EL (cell line): ENCODE measurements at places on chromosomes 3 and 15.

GRCh38 chr3:30440147-30440604 lies 166.2 kb upstream of the TGFBR2 start:
- DNase-seq: peak; percentile 82

- no peak for DNase-seq
These were observed 221.2 kb downstream of the THRB start for GRCh38 chr3:24273491-24273890.

- DNase-seq: no peak
These were observed 249.1 kb downstream of the TBL1XR1 start for GRCh38 chr3:176948151-176948550.

GRCh38 chr3:178709051-178709450 lies 172.8 kb downstream of the KCNMB2 start:
- DNase-seq: no peak

GRCh38 chr3:143471705-143472104 lies 352.1 kb downstream of the CHST2 start:
- DNase-seq: no peak

GRCh38 chr3:76034649-76035048 lies 249.3 kb upstream of the ZNF717 start:
- DNase-seq: no peak

- DNase-seq: no peak
These were observed 141.1 kb upstream of the SETMAR start for GRCh38 chr3:4162096-4162495.
